Fibroblast of the aortic adventitia (primary cell): ENCODE measurements at places on chromosomes 3 and 15. TPM values are rescaled to one million over a fixed set of nuclear protein-coding genes. Genes with fewer than 3 reads are reported as not detected.

SLC28A2 gene
- total RNA-seq, result not detected in 2 replicates

- no peak for DNase-seq
Observed at GRCh38 chr15:65223996-65224395, 12.7 kb upstream of the CILP start.

DNA sequence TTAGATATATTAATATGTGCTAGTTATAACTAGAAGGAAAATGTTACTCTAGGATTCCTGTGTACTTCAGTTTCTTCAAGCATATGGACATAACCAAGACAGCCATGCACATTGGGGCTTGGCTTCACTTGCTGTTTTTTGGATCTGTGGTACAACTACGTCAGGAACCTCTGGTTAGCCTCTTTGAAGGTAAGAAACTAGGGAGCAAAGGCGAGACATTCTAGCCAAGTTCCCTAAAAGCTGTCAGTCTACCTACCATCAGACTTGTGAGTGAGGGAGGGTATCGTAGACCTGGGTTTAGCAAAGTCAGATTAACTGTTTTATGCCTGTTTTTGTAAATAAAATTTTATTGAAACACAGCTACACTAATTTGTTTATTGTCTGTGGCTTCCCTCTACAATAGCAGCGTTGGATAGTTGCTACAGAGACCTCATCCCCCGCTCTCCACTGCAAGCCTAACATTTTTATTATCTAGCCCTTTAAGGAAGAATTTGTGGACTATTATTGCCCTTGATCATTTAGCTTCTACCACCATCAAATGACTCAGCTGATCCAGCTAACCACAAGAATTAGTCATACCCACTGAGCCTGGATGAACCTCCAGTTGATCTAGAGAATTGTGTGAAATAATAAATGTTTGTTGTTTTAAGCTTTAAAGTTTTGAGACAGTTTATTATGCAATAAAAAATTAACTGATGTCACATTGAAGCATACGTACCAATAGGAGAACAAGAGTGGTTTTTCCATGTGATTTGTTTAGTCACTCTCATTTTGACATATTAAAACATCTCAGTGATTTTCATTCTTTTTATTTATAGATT, 58.1 kb downstream of the RSRC1 start:
- DNase-seq, result peak; percentile 97

- DNase-seq, result peak; percentile 81
Observed at GRCh38 chr3:16728770-16729745, 123.8 kb upstream of the DAZL start.

GOLGA6D gene
- not detected in 2 replicates for total RNA-seq

DNA sequence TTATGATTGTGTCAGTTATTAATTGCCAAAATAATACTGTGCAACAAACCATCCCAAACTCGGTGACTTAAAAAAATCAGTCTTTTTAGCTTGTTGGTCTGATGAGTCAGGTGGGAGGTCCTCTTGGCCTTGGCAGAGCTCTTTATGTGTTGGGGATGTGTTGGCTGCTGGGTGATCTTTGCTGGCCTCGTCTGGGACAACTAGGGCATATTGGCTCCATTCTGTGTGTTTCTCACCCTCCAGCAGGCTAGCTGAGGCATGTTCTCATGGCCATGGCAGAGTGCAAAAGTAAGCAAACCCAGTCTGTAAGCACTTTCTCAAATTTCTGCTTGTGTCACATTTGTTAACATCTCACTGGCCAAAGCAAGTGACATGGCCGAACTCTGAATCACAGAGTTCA, 251.6 kb downstream of the RPLP1 start:
- DNase-seq, result no peak

- DNase-seq, result no peak
Observed at GRCh38 chr3:64571982-64572381, 115.8 kb downstream of the ADAMTS9 start.

GOLGA8J gene
- not detected in 2 replicates for total RNA-seq

BLM gene
- 3.8 and 12.2 TPM in 2 replicates for total RNA-seq

- DNase-seq, result no peak
Observed at GRCh38 chr15:83928392-83928734, 274.4 kb downstream of the ADAMTSL3 start.

SLC9C1 gene
- 0.33 and 0.45 TPM in 2 replicates for total RNA-seq

- no peak for DNase-seq
Observed at GRCh38 chr3:46972396-46972795, 4.1 kb downstream of the CCDC12 start.

- no peak for DNase-seq
Observed at GRCh38 chr3:135393159-135393558, 572.4 kb upstream of the PPP2R3A start.

GRCh38 chr3:47266709-47267489, 15.7 kb downstream of the KIF9 start:
- DNase-seq, result peak; percentile 96

RNU5B-1 gene
- not detected in 2 replicates for total RNA-seq

DNA sequence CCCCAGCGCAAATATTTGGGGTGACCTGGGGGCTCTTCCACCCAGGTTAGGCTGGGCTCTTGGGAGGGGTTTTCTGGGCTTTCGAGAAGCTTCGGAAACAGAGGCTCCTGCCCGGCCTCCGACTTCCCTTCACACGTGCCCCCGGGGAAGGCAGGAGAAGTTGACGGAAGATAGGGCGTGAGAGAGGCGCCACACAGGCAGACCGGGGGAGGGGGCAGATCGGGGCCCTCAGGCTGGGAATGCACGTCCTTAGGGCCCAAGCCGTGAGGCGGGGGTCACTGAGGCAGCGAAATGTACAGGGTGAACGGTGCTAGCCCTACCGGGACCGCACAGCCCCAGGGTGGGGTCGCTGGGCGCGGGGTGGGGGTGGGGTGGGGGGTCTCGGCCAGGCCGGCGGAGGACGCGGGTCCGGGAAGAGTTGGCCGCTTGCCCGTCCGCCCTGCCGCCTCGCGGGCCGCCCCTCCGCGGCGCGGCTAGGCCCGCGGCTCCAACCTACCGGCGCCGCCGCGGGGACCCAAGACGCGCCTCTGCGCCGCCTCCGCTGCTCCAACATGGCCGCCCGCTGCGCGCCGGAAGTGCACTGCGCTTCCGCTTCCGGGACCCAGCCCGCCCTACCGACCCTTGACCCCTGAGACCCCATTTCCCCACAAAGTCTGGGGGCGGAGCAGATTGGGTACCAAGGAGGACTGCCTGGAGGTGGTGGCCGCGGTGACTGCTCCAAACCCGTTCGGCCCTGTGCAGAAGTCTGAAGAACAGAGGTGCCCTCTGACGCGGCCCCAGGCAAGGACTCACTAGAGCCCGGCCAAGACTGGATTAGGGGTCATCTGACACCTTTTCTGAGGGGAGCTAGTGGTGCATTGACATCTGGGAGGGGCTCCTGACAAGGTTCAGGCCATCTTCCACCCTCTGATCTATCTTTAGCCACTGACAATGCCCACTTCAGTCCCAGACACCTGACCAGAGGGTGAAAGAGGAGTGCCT, at the start of gene CCDC71:
CCDC71 (minus strand) TSS at position 561 of the 981 bp plus-strand sequence. CDS start 2,123 bp downstream, outside the sequence.
- DNase-seq, result peak; percentile 62

DNA sequence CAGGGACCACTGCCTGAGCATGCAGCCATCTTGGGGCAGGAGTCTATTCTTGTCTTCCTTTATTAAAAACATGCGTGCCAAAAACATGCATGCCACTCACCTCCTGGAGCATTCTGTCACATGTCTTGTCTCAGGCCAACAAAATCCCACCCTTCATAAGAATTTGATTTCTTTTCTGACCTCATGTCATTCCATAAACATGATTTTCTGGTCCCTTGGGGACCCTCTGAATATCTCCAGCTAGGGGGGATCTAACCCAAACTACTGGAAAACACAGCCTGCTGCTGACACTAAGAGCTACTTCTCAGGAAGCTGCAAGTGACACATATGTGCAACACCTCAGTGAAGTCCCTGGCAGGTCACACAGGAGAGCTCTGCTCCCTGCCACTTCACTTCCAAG, 26.8 kb upstream of the NOX5 start:
- no peak for DNase-seq

ADGRG7 gene
- not detected in 2 replicates for total RNA-seq

GRCh38 chr3:55724821-55725220, 237.7 kb upstream of the WNT5A start:
- no peak for DNase-seq

DNA sequence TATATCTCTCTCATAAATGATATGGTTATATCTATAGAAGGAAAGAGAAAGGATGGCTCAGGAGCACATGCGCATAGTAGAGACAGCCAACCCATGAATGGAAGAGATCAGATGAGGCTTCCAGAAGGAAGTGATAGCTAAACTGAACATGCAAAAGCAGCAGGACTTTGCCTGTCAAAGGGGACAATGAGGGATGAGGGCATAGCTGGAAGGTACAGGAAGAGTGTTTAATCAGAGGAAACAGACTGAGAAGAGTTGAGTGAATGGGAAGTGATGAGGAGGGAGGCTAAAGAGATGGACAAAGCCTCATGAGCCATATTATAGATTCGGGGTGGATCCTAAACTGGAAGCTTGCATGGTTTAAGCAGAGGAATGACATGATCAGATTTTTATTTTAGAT, 26.5 kb upstream of the VEPH1 start:
- DNase-seq, result no peak

VILL gene
- 2.4 and 7.0 TPM in 2 replicates for total RNA-seq

DNA sequence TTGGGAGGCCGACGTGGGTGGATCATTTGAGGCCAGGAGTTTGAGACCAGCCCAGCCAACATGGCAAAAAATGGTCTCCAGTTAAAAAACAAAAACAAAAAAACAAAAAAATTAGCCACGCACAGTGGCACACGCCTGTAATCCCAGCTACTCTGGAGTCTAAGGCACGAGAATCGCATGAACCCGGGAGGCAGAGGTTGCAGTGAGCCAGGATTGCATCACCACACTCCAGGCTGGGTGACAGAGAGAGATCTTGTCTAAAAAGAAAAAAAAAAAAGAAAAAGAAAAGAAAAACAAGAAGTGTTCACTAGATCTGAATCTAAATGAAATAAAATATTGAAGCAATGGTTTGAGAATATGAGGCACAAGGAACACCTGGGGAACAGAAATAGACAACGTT, 36.7 kb downstream of the SLC9A9 start:
- no peak for DNase-seq

CSPG5 gene
- total RNA-seq, result 0.09 TPM in 1 of 2 replicates, not detected in the other

- DNase-seq, result no peak
Observed at GRCh38 chr3:123536153-123536895, 48.5 kb downstream of the HACD2 start.

DNA sequence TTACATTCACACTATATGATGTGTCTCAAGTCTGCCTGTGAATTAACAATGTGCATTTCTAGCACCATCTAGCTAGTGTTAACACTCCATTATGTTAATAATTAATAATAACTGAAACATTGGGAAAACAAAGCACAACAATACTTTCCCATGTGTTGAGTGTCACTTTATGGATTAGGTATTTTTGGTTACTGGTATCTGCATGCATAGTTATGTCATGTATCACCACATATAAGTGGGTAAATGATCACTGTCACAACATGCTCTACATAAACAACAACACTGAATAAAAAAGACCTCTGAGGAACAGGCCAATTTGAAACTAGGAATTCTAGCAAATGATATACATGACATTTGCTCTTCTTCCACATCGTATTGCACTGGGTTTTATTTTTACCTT, 74.7 kb downstream of the MLH1 start:
- no peak for DNase-seq

DNA sequence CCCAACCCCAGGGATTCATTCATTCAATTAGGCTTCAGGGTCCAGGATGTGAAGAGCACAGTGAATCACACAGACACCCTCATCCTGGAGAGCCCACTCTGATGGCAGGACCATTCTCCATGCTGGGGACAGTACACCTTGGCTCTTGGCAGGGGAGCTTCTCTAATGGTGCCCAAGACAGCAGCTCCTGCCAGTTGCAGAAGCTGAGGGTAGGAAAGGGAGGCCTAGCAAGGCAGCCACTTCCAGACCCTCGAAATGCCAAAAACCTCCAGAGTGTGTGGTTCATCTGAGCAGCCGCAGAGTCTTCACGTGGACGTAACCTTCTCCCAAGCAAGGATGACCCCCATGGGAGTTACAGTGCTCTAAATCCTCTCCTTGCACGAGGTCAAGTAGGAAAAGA, 186.2 kb downstream of the XXYLT1 start:
- DNase-seq, result no peak

GRCh38 chr3:73513260-73513659, 111.5 kb downstream of the PDZRN3 start:
- no peak for DNase-seq

- DNase-seq, result peak; percentile 68
Observed at GRCh38 chr3:159872374-159873109, 116.1 kb upstream of the IL12A start.

- no peak for DNase-seq
Observed at GRCh38 chr3:171311784-171312183, 148.4 kb downstream of the TNIK start.

GRCh38 chr3:30349507-30349906, 256.9 kb upstream of the TGFBR2 start:
- DNase-seq, result no peak

STRIT1 gene
- total RNA-seq, result not detected in 2 replicates

DNA sequence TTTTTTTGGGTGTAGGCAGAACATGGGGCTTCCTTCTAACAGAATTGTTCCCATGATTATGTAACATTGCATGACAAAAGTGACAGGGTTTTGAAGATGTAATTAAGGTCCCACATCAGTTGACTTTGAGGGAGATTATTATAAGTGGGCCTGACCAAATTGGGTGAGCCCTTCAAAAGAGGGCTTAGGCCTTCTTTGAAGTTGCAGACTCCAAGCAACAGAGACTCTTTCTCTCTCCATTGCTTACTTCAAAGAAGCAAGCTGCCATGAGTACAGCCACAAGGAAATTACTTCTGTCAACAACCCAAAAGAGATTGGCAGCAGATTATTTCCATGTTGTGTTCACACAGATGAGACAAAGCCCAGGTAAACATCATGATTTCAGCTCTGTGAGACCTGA, 348.2 kb downstream of the PDCD6IP start:
- no peak for DNase-seq

- peak; percentile 51 for DNase-seq
Observed at GRCh38 chr3:86563400-86563970, 427.5 kb downstream of the VGLL3 start.

DNA sequence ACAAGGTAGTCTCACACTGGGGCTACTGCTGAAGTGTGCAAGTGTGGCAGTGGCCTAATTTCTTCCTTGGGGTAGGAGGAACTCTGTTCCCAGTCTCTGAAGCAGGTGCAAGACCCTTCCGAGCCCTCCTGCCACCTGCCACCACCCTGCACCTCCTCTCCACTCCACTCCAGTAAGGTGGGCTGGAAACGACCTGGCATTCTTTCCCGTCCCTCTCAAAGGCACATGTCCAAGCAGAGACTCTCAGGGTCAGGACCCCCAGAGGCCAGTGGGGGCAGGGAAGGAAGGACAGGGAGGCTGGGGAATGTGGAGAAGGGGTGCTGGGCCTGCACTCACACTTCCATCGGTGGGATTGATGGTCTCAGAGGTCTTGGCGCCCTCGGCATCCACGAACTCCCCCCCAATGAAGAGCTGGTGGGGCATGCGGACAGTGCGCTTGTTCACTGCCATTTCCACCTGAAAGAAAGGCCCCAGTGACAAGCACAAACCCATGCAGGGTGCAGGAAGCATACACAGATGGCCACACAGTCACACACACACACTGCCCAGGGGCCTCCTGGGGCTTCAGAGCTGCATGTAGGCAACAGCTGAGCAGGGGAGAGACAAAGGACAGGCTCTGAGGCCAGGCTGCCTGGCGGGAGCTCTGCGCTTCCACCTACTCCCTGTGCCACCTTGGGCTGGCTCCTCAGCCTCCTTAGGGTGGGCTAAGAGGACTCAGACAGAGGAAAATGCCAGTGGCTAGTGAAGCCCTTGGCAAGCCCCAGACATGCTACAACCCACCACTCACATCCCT, 43.8 kb downstream of the ALDH1L1 start:
- DNase-seq, result no peak

EPHA6 gene
- total RNA-seq, result not detected in 2 replicates

GRCh38 chr3:182760576-182761164, 32.6 kb upstream of the ATP11B start:
- DNase-seq, result peak; percentile 18
